ENCODE measurements at places on chromosomes 12 and 14.

GRCh38 chr12:51763743-51764142, 84.8 kb downstream of the FIGNL2 start:
- DNase-seq: no peak

- no peak for DNase-seq
Observed at GRCh38 chr14:50085570-50086320, 30.6 kb downstream of the VCPKMT start.

DNA sequence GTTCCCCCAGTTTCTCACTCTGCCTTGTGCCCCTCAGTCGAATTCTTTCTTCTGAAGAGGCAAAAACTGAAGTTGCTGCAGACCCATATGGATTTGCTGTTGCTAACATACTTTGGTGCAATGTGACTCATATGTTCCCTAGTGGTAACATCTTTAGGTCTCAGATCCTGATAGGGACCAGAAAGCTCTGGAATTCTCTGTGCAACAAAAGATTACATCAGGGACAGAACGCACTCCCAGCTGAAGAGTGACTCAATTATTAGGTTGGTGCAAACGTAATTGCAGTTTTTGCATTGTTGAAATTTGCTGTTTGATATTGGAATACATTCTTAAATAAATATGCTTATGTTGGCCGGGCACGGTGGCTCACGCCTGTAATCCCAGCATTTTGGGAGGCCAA, 8.2 kb upstream of the DHRS2 start:
- no peak for DNase-seq

DNA sequence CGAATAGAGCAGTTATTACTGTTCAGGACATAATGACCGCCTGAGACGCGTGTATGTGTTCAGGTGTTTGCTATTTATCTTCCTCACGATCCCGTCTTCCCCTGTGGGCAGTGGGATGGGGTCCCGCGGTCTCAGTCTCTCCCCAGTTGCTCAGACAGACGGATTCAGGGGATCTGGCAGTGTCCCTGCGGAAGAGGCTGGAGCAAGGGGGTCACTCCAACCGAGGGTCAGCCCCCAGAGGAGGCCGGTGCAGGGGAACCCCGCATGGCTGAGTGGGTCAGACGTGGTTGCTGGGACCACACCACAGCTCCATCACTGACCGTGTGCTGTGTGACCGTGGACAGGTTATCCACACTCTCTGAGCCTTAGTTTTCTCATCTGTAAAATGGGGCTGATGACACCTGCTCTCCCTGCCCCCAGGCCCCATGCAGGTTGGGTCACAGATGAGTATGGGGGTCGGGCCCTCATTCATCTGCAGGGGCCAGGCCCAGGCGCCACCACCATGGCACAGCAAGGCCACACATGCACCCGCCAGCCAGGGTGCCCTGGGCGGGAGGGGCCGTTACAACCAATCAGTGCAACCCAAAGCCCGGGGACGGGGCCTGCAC, 5.2 kb downstream of the MMP17 start:
- DNase-seq: no peak

- DNase-seq: no peak
Observed at GRCh38 chr12:107207931-107208525, 114.7 kb upstream of the CRY1 start.

GRCh38 chr12:44703182-44703910, 172.8 kb downstream of the NELL2 start:
- no peak for DNase-seq

All from stimulated activated CD8-positive, alpha-beta memory T cell treated with anti-CD3 and anti-CD28 coated beads, Interleukin-4, amount 100 ng/mL, for 4 hours (primary cell).